ENCODE measurements at places on chromosomes 3 and 15.

DNA sequence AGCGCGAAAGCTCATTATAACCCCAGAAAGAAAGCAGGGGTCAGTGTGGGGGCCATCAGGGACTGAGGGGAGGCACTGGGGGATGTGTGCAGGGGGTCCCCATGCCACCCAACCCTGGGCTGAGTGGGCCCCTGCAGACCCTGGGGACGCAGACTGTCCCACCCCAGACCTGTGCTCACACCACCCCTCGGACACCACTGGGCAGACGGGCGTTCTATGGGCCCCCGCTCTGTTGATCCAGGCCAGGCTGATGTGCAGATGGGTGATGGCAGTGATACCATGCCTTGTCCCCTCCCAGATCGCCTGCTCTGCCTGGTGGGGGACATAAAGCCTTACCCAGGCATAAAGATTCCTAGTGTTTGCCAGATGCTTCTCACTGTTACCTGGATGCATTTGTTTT is 259.7 kb upstream of the TLE3 start:
- DNase-seq = no peak

DNA sequence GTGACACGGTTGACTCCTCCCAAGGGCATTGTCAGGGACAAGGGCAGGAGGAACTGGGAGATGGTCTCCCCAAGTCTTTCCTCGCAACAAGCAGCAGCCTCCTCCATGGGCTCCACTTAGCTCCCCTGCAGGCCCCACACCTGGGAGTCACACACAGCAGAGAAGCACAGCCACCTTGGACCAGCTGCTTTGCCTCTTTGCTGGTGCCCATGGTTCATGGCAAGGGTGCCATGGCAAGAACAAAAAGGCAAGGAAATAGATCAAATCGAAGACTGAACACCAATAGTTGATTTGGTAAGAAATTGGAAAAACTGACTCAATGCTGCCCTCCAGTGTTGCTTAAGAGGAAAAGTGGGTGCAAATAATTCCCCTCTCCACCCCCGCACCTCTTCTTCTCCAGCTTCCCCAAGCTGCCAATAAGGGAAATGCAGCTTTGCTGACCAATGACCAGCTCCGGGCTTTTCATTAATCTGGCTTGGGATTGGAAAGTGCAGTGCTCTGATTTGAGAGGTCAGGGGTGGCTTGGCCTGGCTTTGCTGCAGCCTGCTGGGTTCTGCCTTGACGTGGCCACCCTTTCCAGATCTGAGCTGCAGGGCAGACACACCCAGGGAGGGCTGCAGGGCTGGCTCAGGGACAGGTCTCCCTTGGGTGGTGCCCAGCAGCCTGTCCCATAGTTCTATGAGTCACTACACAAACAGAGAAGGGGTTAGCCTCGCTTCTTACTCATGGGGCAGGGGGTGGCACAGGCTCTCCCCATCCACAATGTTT is 162.0 kb downstream of the KLF13 start:
- DNase-seq = no peak

GRCh38 chr15:66196602-66197001 is 56.9 kb downstream of the MEGF11 start:
- no peak for DNase-seq

- DNase-seq = no peak
These were observed 263.2 kb downstream of the NR2F2 start for GRCh38 chr15:96593735-96594134.

DNA sequence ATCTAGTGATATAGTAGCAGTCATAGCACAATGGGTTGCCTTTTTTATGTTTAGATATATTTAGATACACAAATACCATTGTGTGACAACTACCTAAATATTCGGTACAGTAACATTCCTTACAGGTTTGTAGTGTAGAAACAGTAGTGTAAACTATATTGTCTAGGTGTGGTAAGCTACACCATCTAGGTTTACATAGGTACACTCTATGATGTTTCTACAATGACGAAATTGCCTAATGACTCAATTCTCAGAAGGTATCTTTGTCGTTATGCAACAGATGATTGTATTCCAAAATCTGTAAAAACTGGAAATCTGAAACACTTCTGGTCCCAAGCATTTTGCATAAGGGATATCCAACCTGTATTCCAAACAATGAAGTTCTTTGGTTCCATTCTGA is 24.3 kb downstream of the PLOD2 start:
- DNase-seq = no peak

Data from amygdala (tissue), 56 donors.